ENCODE measurements at places on chromosomes 4 and X.
A peak's percentile ranks its signal among the peaks of the same experiment; 100 is the strongest.

DNA sequence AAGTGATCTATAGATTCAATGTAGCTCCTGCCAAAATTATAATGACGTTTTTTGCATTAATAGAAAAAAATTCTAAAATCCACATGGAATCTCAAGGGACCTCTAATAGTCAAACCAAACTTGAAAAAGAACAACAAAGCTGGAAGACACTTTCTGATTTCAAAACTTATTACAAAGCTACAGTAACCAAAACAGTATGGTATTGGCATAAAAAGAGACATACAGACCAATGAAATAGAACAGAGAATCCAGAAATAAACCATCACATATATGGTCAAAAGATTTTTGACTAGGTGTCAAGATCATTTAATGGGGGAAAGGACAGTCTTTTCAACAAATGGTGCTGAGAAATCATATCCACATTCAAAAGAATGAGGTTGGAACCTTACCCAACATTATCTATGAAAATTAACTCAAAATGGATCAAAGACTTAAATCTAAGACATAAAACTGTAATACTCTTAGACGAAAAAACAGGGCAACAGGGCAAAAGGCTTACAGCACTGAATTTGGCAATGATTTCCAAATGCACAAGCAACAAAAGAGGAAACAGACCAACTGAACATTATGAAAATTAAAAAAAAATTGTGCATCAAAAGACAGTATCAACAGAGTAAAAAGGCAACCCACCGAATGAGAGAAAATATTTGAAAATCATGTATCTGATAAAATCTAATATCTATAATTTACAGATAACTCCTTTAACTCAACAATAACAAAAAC is 3.9 kb downstream of the FBXO8 start:
- DNase-seq: no peak

- DNase-seq: no peak
Measured at GRCh38 chrX:148755111-148755510, 254.7 kb downstream of the AFF2 start.

GRCh38 chr4:142404191-142404611 is 441.9 kb downstream of the INPP4B start:
- no peak for DNase-seq

DNA sequence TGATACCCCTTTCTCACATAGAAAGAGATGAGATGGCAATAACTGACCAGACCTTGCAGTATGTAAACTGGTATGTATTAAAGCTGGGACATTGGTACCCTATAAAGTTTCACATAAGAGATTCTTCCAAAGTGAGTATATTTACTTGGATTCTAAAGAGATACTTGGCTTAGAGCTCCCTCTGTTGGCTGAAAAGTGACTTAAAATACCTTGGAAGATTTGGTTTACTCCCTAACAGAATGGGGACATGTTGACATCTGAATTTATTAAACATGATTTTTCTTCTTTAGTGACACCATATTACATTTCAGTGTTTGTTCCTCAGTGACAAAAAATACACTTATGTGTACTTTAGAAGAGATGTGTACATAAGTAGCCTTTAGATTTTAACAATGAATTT is 47.9 kb upstream of the RGN start:
- DNase-seq: no peak

DNA sequence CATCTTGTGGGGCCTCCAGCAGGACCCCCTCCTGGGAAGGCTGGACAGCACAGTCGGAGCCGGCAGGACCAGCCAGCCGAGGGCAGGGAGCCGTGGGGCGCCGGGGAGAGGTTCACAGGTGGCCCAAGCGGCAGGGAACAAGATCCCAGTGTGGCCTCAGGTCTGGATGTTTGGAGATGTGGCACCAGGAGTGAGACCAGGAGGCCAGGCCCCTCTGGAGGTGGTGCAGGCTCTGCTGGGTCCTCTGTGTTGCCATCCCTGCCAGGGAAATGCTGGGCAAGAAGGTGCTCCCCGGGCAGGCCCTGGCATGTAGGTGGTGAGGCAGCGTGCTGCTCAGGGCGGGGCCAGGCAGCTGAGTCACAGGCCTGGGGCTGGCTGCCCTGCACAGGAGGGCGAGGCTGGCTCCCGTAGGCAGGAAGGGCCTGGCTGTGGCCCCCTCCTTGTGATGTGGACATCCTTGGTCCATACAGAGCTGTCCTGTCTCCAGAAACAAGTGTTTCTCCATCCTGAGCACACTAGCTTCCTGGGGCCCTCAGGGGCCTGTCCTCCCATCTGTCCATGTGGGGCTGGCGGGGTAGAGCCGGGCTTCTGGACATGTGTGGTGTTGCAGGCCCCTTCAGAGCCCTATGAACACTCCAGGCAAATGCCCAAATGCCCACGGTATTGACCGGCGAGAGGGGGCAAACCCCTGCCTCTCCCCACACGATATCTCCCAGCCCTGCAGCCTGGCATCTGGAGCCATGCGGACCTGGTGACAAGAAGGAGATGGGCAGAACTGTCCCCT is 4.8 kb upstream of the HGFAC start:
- DNase-seq: no peak

DNA sequence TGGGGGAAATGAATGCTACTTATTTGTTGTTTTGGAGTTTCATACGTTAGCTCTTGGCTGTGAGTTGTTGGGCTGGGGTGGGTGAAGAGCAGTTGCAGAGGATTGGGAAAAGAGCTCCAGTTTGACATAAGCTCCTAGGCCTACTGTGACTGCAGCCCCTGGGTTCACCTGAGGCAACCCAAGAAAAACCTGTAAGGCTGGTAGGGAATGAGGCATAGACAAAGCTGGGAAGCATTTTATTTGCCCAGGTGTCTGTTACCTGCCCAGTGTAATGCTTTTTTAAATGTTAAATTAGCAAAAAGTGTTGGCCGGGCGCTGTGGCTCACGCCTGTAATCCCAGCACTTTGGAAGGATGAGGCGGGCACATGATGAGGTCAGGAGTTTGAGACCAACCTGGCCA is 160.0 kb downstream of the FHIP1A start:
- no peak for DNase-seq

DNA sequence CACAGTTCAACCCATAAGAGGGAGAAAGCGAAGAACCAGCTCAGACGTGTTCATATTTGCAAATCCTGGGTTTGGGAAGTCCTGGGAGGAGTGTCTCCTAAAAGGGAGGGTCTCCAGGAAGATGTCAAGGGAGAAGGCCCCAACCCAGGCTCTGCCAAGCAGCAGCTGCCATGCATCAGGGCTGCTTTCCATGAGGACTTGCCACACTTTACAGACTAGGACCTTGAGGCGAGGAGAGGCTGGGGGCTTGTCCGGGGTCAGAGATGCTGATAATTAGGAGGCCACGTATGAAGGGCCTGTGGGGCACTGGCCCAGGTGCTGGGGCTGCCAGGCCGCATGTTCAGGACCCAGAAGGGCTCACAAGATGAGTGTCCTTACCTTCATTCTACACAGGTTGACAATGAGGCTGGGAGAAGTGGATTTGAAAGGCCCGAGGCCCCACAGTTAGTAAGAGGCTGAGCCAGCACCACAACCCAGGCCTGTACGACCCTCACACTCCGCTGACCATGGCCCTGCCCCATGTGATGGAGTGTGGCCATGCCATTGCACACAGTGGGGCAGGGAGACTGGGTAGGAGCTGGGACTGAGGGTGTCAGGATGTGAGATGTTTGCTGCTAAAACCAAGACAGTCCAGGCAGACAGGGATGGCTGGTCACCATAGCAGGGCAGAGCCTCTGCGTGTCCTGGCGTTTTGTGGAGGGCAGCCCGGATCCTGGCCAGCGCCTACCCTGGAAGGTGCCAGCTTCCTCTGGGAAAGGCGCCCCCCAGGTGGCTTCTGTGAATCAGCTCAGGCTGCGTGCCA is 94.8 kb downstream of the PSAPL1 start:
- DNase-seq: no peak

GRCh38 chrX:49754233-49754857 is 58.6 kb upstream of the PAGE1 start:
- peak; percentile 1 for DNase-seq

DNA sequence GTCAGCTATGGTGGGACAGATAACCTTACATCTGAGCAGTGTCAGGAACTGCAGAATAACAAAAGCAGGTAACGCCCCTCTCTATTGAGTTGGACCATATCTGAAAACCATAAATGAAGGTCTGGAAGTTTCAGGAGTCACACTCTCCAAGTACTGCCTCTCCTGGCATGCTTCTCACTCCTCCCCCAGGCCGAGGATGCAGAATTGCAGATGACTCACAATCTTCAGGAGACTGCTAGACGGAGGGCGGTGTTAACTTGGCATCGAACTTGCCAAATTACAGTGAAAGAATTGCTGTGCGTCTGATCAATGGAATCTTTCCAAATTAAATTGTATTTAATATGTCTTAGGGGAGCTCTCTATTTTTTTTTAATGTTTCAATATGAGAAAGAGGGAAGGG is 67.1 kb upstream of the TRIM2 start:
- no peak for DNase-seq

DNA sequence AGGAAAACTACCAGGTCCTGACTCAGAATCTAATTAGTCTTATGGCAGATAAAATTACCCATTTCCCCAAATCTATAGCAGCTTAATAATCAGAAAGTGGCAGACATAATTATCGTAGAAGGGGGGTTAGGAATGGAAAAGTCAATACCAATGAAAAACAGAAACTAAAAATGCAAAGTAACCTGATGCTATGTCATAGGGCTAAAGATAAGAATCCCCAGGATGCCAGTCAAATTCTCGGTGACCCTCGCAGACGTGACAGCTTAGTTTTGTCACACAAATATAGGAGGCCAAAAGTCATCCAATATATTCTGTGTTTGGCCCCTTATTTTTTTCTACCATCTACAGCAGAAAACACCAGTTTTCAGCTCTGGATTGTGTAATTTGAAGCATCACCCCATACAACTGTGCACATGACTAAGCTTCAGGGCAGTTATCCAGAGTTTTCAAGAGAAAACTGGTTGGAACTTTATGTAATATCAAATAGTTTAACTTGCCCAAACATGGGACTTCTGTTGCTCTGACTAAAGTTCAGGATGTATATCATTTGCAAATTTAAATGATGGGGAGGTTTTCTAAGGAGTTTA is 30.9 kb downstream of the RASSF6 start:
- no peak for DNase-seq

- no peak for DNase-seq
Measured at GRCh38 chr4:15084780-15085179, 82.5 kb downstream of the CPEB2 start.

GRCh38 chr4:113173126-113173792 is 123.8 kb downstream of the ANK2 start:
- no peak for DNase-seq

DNA sequence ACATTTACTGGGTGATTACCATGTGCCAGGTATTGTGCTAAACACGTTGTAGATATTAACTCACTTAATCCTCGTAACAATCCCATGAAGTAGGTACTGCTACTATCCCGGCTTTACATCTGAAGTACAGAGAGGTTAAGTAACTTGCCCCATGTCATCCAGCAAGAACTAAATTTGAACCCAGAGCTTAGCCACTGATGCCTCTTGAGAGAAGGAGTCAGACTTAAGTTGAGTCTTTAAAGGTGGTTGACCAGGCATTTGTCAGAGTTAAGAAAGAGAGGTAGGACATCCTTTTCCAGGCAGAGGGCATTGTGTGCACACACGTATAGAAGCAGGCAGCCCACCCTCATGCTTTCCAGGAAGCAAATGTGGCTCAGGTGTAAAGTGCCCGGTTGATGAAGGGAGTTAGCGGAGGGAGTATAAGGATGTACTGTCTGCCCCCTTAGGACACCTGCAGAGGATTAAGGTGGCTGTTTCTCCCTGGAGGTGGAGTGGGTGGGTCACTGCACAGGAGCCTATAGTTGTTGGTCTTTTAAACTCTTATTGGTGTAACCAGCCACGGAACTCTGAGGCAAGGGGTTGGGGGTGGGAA is 335 bp upstream of the CD38 start:
- DNase-seq: no peak

DNA sequence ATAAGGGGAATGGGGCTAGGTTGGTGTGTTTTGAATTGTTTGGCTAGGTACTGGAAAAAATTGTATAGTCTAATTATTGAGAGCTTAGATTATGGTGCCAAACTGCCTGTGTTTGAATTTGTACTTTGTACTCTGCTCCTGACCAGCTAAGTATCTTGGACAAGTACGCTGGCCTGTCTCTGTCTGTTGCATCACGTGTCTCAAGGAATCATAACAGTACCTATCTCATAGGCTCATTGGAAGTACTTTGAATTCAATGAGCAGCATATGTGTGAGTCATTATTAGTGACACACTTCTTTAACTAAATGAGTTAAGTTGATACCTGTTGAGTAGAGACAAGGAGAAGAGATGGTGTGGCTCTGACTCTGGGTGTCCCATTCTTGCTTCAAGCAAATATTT is 69.5 kb upstream of the MND1 start:
- no peak for DNase-seq

- no peak for DNase-seq
Measured at GRCh38 chr4:56468097-56468422, 643 bp downstream of the SRP72 start.

GRCh38 chr4:77209936-77210335 is 52.9 kb downstream of the CCNG2 start:
- no peak for DNase-seq
